ENCODE measurements at places on chromosomes 7 and 10.

- no peak for DNase-seq
Measured at GRCh38 chr10:73768881-73769280, 13.0 kb upstream of the CHCHD1 start.

DNA sequence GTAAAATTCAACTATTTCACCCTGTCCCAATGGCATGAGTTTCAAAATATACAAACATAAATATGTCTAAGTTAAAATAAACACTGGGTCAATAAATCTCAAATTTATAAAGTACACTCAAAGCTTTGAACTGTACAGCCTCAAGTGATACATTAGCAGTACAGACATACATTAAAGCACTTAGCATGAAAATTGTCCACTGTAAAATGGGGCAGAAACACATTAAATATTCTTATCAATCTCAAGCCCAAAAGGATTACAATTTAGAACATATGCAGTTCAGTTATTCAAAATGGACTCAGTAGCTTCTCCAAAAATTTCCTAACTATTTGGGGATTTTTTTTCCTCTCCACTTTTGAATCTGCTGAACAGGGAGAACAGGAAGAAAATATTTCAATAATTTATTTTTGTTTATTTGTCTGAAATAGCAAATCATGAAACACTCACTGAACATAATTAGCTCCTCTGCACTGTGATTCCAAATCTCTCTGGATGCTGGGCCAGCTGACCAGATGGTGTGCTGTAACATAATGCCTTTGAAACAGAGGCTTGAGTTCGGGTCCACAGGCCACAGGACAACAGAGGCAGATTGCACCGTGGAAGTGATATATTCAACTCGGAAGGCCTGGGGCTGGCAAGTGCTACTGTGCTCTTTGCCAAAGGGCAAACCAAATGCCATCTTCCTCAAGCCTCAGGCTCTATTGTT is 248.9 kb upstream of the LRRN3 start:
- DNase-seq = no peak

DNA sequence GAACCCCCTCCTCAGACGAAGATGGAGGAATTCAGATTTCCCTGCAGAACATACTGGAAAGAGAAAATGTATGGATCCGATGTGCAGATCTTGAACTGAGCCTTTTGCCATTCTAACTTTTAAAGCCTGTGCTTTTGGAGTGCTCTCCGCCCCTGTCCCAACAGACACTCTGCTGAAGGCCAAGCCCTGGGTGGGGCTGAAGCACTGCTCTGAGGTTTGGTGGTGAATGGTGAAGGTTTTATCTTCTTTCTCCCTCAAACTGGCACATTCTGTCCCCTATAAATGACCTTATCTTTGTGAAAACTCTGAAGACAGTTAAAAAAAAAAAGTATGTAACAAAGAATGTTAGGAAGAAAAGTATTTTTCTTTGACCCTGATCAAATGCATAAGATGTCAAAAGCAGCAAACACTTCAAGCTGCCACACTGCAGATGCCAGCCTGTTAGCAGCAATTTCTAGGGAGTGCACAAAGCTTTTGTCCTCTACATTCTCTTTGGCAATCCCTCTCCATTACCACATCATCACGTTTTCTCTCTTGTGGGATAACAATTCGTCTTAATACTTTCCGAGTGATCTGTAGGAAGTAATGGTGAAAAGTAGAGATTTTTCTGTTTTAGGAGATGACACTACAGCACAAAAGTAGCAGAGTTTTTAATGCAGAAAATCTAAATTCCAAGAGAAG is 137.3 kb upstream of the CCDC6 start:
- no peak for DNase-seq

GRCh38 chr7:129067943-129068548 is 13.1 kb upstream of the TNPO3 start:
- peak; percentile 29 for DNase-seq

DNA sequence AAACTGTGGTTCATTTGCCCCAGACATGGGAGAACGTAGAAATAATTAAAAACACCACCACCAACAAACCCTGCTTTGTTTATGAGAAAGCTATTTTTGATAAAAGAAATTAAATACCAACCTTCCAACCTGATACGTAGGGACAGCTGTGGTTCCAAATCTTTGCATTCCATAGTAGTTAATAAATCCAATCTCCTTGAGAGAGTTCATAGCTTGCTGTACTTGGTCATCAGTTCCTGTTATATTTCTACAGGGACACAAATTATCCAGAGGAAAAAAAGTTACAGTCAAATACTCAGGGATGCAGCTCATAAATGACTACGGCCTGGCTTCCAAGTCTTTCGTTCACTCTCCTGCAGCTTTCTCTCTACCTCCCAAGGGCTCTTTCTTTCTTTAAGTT is 41.1 kb downstream of the PUS7 start:
- DNase-seq = no peak

DNA sequence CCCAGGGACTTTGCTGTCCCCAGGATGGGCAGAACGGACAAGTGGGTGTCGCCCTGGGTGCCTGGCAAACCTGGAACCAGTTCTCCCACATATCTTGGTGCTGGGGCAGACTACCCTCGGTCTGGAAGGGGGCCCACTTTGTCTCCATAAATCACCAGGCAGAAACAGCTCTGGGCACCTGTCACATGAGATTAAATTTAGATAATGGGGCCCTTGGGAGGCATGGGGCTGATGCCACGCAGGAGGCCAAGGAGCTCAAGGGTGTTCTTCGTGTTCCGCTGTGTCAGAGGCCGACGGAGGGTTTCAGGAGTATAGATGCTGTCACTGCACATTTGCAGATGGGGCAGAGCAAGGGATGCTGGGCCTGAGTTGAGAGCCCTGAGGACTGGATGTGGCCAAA is 72.7 kb downstream of the TMEM130 start:
- DNase-seq = no peak

- DNase-seq = no peak
Measured at GRCh38 chr7:149828357-149829309, 9.5 kb upstream of the ZNF862 start.
